Caudate nucleus (tissue), 63 donors: ENCODE measurements at places on chromosomes 16 and 17.
A peak's percentile ranks its signal among the peaks of the same experiment; 100 is the strongest.

DNA sequence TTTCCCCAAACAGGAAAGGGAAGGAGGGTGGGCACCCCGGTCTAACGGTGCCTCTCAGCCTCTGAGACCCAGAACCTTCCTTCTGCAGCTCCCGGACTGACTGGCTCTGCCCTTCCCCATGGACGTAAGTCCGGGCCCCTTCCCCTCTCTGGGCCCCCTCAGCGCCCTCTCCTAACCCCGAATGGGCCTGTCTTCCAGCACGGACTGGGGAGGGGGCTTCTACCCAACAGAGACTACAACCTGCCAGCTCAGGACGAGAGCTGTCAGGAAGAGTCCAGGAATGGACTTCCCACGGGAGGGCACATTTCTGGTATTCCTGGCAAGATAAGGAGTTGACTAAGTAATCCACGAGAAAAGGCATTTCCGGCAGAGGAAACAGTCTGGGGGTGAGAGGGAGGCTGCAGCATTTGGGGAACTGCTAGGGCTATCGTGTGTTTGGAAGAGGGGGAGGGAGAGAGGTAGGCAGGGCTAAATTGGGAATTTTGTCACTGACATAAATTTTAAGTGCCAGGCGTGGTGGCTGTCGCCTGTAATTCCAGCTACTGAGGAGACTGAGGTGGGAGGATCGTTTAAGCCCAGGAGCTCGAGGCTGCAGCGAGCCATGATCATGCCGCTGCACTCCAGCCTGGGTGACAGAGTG lies 12.1 kb upstream of the ALDOA start:
- no peak for DNase-seq

GRCh38 chr16:82735673-82736091 lies 108.9 kb downstream of the CDH13 start:
- DNase-seq, result no peak

GRCh38 chr16:4980691-4981090 lies 22.6 kb downstream of the SEC14L5 start:
- no peak for DNase-seq

- no peak for DNase-seq
Measured at GRCh38 chr16:19607616-19608280, 52.2 kb downstream of the VPS35L start.

DNA sequence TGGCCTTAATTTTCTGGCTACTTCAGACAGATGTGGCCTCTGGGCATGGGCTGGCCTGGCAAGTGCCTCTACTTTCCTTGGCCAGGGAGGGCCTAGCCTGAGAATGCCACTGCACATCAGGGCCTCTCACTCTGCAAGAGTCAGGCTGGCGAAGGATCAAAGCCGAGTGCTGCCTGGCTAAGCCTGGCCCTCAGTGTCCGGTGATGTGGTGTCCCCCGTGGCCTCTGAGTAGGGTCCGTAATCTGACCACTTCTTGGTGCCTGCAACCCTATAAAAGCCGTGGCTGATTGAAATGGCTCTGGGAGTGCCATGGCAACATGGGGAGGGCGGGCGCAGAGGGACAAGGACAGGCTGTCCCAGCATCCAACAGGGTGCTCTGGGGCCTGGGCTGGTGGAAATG lies 30.2 kb downstream of the TBX4 start:
- no peak for DNase-seq

DNA sequence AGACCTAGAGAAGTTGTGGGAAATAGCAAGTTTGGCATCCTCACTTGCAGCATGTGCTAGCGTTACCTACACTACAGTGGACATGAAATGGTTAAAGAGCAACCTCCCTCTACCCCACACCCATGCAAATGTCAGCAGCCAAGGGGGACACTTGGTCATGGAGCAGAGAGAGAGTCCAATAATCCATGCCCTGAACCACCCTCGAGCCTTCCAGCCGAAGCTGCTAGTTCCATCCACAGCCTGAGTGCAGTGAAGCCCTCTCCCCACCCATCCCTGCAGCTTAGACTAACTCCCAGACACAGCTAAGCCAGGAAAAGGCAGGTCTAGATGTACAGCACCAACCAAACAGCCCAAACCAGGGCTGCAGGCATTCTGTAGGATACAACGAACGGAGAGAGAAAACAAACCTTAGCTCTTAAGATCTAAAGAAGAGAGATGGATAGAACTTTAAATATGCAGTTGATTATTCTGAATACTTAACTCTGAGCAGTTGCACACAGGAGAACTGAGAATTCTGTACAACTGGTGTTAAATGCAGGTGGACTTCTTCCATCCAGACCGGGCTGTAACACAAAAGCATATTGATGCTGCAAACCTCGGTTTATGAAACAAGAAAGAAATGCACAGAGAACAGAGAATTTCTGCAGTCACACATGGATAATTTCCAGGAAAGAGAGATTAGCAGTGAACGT lies 93.8 kb downstream of the SALL1 start:
- no peak for DNase-seq

GRCh38 chr17:31311526-31311925 lies 2.3 kb downstream of the EVI2B start:
- no peak for DNase-seq

- no peak for DNase-seq
Measured at GRCh38 chr17:73007407-73007806, 85.1 kb downstream of the SLC39A11 start.

- DNase-seq, result no peak
Measured at GRCh38 chr16:76942089-76942488, 248.9 kb upstream of the MON1B start.

GRCh38 chr17:50100480-50100883 lies 5.3 kb downstream of the PDK2 start:
- no peak for DNase-seq

DNA sequence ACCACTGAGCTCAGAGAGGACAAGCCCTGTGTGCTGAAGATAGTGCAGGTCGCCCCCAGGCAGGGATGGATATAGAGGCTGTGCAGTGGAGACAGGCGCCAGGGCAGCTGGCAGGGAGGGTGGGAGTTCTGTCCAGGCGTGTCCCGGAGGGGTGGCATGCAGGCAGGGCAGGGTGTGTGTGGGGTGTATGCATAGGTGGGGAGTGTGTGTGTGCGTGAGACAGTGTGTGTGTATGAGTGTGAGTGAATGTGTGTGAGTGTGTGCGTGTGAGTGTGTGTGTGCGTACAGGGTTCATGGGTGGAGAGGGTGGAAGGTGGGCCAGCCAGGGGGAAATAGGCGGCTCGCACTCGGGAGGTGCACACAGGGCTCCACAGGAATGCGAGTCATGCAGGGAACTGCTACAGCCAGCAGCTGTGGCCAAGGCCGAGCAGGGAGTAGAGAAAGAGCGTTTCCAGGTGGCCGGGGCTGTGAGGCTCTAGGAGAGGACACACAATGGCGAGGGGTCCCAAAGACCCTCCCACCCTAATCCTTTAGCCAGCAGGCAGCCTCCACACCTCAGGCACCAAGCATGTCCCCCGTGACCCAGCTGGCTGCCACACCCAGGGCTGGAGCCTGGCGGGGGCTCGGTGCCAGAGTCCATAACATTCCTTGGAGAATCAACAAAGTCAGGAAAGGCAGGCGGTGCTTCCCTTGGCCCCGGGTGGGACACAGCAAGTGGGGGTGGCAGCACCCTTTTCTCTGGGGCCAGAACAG lies 4.6 kb downstream of the PLCD3 start:
- DNase-seq, result no peak

- DNase-seq, result peak; percentile 4
Measured at GRCh38 chr17:66625311-66625767, 209.6 kb upstream of the CACNG5 start.

GRCh38 chr16:68113765-68114240 lies 28.6 kb downstream of the NFATC3 start:
- DNase-seq, result no peak

DNA sequence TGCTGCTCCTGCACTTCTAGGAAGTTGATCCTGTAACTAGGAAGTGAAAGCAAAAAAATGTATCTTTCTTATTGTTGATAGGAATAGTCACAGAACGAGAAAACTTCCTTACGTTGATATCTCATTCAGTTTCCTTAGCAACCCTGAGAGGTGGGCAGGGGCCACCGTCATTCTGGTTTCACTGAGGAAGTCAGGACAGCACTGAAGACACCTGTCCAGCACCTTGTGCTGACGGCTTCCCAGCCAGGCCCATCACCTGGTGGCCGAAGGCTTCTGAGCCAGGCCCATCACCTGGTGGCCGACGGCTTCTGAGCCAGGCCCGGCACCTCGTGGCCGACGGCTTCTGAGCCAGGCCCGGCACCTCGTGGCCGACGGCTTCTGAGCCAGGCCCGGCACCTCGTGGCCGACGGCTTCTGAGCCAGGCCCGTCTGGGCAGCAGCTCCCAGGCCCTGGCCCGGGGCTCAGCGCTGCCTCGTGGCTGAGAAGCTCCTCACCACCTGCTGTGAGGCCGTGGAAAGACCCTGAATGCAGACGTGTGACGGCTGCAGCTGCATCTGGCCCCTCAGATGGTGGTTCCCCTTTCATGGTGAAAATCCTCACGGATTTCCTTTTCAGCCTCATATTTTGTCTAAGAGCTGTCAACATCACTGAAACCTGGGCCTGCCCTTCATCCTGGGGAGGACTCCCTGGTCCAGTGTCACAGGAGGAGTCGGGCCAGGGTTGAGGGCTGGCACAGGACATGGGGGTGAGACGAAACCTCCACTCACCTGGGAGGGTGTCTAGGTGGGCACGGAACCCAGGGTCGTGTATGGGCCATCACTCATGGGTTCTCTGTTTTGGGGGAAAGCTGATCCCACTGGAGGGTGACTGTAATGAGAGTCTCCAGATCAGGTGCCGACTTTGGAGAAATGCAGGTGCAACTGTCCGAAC lies 33.0 kb upstream of the ZNF750 start:
- no peak for DNase-seq

- DNase-seq, result no peak
Measured at GRCh38 chr17:10120749-10121148, 77.7 kb downstream of the GAS7 start.

DNA sequence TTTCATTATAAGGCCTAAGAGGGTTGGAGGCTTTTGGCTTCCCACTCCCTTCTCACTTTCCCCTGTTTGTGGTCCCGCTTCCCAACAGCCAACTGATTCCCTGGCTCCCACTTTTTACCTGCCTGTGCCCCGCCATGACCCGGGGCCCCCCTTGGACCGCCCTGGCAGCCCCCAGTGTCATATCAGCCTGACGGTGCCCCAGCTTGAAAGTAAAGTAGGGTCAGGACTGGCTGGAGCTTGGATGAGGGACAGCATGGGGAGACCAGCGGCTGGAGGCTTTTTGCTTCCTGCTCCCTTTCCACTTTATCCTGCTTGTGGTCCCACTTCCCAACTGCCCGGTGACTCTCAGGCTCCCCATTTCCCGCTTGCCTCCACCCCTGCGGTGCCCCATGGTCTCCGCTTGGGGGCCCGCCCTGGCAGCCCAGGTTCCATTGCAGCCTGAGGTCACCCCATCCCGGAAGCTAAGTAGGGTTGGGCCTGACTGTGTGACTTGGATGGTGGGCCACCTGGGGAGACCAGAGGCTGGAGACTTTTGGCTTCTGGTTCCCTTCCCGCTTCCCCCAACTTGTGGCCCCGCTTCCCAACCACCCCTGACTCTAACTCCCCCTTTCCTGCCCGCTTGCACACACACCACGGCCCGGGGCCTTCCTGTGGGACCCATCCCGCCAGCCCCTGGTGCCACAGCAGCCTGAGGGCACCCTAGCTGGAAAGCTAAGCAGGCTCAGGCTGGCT lies 2274.7 kb downstream of the TP53TG3F start:
- no peak for DNase-seq

DNA sequence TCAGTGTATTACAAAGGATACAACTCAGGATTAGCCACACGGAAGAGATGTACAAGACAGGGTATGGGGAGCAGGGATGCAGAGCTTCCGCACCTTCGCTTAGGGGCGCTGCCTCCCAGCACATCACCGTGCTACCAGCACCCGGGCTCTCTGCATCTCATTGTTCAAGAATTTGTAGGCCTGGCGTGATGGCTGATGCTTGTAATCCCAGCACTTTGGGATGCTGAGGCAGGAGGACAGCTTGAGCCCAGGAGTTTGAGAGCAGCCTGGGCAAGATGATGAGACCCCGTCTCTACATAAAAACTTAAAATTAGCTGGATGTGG lies 43.2 kb downstream of the RAB11FIP4 start:
- no peak for DNase-seq

GRCh38 chr17:66114609-66115008 lies 77.3 kb downstream of the CEP112 start:
- no peak for DNase-seq

GRCh38 chr17:67421869-67422273 lies 44.8 kb downstream of the PITPNC1 start:
- DNase-seq, result no peak

- DNase-seq, result no peak
Measured at GRCh38 chr16:3020247-3020603, at the start of gene TNFRSF12A. TNFRSF12A (plus strand) TSS chr16:3020368; CDS start chr16:3020398, 30 bp downstream.

DNA sequence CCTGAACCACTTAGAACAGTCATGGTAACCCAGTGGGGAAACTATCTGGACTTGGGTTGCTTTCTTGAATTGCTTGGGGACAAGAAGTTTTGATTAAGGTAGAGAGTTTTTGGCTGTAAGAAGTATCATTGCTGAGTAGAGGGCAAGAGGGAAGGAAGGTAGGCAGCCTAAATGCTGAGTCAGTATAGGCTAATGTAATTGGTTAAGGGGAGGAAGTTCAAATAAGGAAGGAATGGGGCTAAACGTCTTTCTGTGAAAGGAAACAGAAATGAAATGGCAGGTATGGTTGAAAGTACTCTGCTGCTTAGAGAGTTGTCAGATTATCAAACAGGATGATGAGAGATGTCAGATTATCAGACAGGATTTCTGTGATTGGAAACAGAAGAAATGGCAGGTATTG lies 20.3 kb downstream of the KPNB1 start:
- no peak for DNase-seq

DNA sequence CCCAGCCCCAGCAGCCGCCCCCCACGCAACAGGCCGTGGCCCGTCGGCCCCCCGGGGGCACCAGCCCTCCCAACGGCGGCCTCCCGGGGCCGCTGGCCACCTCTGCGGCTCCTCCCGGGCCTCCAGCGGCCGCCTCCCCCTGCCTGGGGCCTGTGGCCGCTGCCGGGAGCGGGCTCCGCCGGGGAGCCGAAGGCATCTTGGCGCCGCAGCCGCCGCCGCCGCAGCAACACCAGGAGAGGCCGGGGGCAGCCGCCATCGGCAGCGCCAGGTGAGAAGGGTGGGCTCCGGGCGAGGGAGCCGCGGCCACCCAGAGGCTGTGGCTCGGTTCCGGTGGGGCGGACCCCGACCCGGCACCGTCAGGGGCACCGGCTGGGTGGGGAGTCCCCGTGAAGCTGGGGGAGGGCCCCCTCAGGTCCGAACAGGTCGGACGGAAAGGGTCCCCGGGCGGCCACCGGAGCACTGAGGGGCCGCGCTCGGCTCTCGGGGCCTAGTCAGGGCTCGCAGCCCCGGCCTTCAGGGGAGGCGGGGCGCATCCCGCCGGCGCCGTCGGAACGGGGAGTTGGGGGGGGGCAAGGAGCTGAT lies 583 bp downstream of the ATXN2L start:
- DNase-seq, result no peak

GRCh38 chr16:87921236-87921773 lies 15.0 kb downstream of the CA5A start:
- DNase-seq, result no peak

- no peak for DNase-seq
Measured at GRCh38 chr16:12173121-12173520, 196.6 kb downstream of the SNX29 start.

DNA sequence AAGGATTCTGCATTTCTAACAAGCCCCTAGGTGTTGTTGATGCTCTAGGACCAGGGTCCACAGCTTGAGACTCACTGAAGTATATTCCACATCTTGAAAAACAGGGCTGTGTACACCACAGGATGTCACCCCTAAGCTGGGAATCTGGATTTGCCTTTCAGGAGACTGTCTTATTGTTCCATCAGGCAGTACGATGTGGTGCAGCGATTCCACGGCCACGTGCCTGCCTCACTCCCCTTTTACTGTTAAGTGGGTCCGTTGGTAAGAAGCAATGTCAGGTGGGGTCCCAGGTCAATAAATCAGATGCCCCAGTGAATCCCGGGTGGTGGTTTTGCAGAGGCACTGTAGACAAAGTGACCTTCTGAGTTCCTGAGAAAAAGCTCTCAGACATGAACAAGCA lies 470.7 kb downstream of the HS3ST3B1 start:
- DNase-seq, result no peak
